ENCODE measurements at places on chromosomes 11 and 22. TPM values are rescaled to one million over a fixed set of nuclear protein-coding genes. Genes with fewer than 3 reads are reported as not detected.

TSPAN32 gene
- under 0.01 TPM for total RNA-seq

PKNOX2 gene
- total RNA-seq, result under 0.01 TPM

MMP10 gene
- not detected for total RNA-seq

POTEH gene
- not detected for total RNA-seq

CCDC86 gene
- total RNA-seq, result 23.4 TPM

PRODH gene
- not detected for total RNA-seq

MPPED2 gene
- not detected for total RNA-seq

OR52I2 gene
- total RNA-seq, result not detected

MIOX gene
- not detected for total RNA-seq

APOBEC3G gene
- 15.8 TPM for total RNA-seq

TTLL1 gene
- total RNA-seq, result 9.7 TPM

LRRC10B gene
- total RNA-seq, result not detected

CRYBA4 gene
- total RNA-seq, result not detected

PHOX2A gene
- not detected for total RNA-seq

APOA1 gene
- not detected for total RNA-seq

SLC37A4 gene
- 15.4 TPM for total RNA-seq

FXYD6 gene
- not detected for total RNA-seq

PAAF1 gene
- total RNA-seq, result 26.2 TPM

KDM4E gene
- not detected for total RNA-seq

INS gene
- total RNA-seq, result not detected

SHISA8 gene
- total RNA-seq, result not detected

MMP8 gene
- total RNA-seq, result not detected

PHF21B gene
- total RNA-seq, result not detected

DEUP1 gene
- not detected for total RNA-seq

KCNJ5 gene
- total RNA-seq, result not detected

FAM227A gene
- total RNA-seq, result 0.58 TPM

MUC5B gene
- not detected for total RNA-seq

OR8H1 gene
- not detected for total RNA-seq

MS4A4A gene
- not detected for total RNA-seq

TMPRSS5 gene
- total RNA-seq, result 0.18 TPM

RIC3 gene
- not detected for total RNA-seq

OR5A1 gene
- total RNA-seq, result not detected

IGLL1 gene
- total RNA-seq, result not detected

CSNK2A3 gene
- total RNA-seq, result 1.1 TPM

Measured in myometrial cell (primary cell).